ENCODE measurements at places on chromosomes 6 and 20. TPM values are rescaled to one million over a fixed set of nuclear protein-coding genes. Genes with fewer than 3 reads are reported as not detected.

The RAB44 gene
- not detected for total RNA-seq

The RSPO4 gene
- total RNA-seq: not detected

The FAM120B gene
- total RNA-seq: 13.9 TPM

The MUC21 gene
- not detected for total RNA-seq

The HLA-DOA gene
- total RNA-seq: 1.7 TPM

The GSTA3 gene
- total RNA-seq: not detected

The PPIL6 gene
- 2.5 TPM for total RNA-seq

The WFDC10B gene
- total RNA-seq: not detected

The CEP162 gene
- total RNA-seq: 6.3 TPM

The LY6G6C gene
- not detected for total RNA-seq

The GNMT gene
- not detected for total RNA-seq

The OR2H2 gene
- total RNA-seq: not detected

The ZNF831 gene
- total RNA-seq: not detected

The OPN5 gene
- total RNA-seq: not detected

The SIRPD gene
- not detected for total RNA-seq

The ISM1 gene
- not detected for total RNA-seq

The BPIFA1 gene
- not detected for total RNA-seq

The TREML2 gene
- not detected for total RNA-seq

The MYH7B gene
- total RNA-seq: 0.52 TPM

The SPATA25 gene
- total RNA-seq: 5.8 TPM

The COL12A1 gene
- total RNA-seq: 20.4 TPM

The IRF4 gene
- not detected for total RNA-seq
